ENCODE measurements at places on chromosomes 3 and 15. TPM values are rescaled to one million over a fixed set of nuclear protein-coding genes. Genes with fewer than 3 reads are reported as not detected.

The GP9 gene
- total RNA-seq = not detected

The FANCI gene
- total RNA-seq = 5.6 TPM

The ZNF609 gene
- 11.3 TPM for total RNA-seq

The ANKUB1 gene
- not detected for total RNA-seq

The IL5RA gene
- total RNA-seq = not detected

The CHST2 gene
- total RNA-seq = 3.9 TPM

The MAGEL2 gene
- under 0.01 TPM for total RNA-seq
